Right atrium auricular region (tissue), 2 donors: ENCODE measurements at places on chromosomes 4 and X.

GRCh38 chr4:40596522-40596921, 33.1 kb downstream of the RBM47 start:
- no peak for DNase-seq

DNA sequence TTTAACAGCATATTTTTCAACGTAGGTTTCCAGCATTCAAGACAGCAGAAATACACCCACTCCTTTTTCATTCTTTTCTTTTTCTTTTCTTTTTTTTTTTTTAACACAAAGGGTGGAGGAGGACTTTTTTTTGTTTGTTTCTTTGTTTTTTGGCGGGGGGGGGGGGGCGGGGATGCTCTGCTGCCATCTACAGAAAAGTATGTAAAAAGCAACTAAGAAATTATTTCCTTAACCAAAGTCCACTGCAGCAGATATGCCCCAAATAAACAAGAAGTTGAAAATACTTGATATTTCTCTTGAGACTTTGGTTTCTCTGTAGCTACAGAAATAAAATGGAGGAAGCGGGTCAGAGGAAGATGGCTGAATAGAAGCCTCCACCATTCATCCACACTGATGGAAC, 63.2 kb upstream of the PBDC1 start:
- no peak for DNase-seq

GRCh38 chrX:154011376-154012335, 8.0 kb downstream of the IRAK1 start:
- DNase-seq: no peak

DNA sequence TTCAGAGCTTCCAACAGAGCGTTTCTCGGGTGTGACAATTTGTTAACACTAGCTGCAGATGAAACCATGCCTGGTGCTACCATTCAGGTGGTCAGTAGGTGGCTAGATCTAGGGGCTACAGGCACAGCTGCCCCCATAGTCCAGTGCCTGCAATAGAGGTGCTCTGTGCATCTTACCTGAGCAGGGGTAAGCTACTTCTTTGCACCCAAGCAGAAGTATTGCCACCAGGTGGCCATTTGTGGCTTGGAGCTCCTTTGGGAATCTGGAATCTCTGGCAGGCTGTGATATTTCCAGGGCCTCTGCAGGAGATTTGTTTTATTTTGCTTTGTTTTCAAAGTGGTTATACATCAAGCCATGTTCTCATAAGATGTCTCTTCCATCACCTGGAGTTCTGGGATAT, 170.7 kb upstream of the PUDP start:
- no peak for DNase-seq

DNA sequence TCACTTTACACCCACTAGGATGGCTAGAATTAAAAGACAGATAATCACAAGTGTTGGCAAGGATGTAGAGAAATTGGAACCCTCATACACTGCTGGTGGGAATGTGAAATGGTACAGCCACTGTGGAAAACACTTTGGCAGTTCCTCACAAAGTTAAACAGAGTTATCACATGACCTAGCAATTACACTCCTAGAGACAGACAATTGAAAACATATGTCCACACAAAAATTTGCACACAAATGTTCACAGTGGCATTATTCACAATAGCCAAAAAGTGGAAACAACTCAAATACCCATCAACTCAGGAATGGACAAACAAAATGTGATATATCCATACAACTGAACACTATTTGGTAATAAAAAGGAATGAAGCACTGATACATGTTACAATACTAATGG, 5.7 kb downstream of the ZNF280C start:
- DNase-seq: no peak

DNA sequence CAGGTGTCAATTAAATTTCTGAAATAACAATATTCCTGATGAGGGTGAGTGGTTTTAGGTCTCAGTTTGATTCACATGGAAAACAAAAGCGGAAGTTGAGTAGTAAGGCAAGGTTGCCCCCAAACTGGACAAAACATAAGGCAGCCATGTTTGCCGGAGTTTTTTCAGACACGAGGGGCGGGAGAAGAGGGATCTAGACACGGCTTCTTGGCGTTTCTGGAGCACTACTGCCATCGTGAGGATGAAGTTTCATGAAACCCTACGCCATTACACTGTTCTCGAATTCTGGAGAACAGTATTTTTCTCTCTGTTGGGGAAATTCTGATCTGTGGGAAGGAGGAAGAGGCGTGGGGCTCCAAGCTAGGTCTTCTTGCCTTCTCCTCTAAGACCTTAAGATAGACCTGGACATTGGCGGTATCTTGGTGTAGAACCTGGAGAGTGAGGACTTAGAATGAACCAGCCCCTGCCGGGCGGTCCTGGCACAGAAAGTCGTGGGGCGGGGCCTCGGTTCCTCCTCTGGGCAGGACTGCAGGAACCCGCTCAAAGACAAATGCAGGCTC, 160.3 kb downstream of the OR13H1 start:
- DNase-seq: peak; percentile 76

- peak; percentile 58 for DNase-seq
Measured at GRCh38 chrX:1462596-1463251, 10.0 kb upstream of the ASMTL start.

- DNase-seq: no peak
Measured at GRCh38 chrX:129065895-129066294, 457.4 kb downstream of the SMARCA1 start.
